Large intestine (tissue), 12 donors: ENCODE measurements at places on chromosomes 3 and 15.
A peak's percentile ranks its signal among the peaks of the same experiment; 100 is the strongest.

- no peak for DNase-seq
Measured at GRCh38 chr3:188220097-188220788, 66.3 kb downstream of the LPP start.

GRCh38 chr15:47507221-47507985 lies 209.9 kb upstream of the SEMA6D start:
- DNase-seq, result no peak

DNA sequence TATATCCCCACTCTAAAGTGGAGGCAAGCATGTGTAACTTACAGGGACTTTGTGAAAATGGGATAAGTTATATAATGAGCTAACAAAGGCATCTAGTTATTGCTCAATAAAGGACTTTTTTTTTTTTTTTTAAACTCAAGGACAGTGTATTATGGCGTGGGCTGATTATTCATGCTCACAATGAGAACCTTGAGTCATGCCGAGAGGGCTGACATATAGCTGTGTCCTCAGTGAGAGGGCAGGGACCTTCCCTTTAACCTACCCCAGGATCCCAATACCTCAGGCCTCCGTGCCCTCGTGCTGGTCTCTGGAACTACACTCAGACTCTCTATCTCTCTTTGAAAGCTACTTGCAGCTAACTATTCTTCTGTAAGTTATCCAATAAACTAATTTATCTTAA lies 319.9 kb upstream of the ICE2 start:
- no peak for DNase-seq

- DNase-seq, result peak; percentile 96
Measured at GRCh38 chr3:102113421-102114041, 264.2 kb downstream of the NFKBIZ start.

DNA sequence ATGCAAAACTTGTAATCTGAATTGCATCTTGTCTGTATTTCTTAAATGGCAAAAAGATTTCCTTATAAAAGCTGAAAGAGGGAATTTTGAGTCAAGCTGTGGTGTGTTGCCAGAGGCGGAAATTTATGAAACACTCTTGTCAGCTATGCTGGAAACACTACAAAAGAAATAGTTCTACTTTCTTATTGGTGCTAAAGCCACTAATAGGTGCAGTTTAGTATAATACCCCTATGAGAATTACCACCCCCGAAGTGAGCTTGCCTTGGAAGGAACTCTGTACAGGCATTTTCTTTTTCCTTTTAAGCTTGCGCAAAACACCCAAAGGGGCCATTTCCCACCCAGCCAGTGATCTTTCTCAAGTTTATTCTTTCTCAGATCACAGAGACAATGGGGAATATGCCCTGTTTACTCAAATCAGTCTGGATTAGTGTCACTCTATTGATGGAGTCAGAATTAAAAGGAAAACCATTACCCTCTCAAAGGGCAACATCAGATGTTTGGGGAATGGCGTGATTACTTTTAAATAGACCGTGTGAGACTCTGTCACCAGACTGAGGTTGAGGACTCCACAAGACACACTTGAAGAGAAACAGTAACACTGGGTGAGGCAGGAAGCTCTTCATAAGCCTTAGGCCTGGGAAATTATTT lies 166.0 kb downstream of the TP63 start:
- DNase-seq, result no peak

GRCh38 chr3:36871379-36872126 lies 73.3 kb downstream of the TRANK1 start:
- DNase-seq, result no peak

- no peak for DNase-seq
Measured at GRCh38 chr3:134544316-134544715, 58.5 kb downstream of the CEP63 start.

GRCh38 chr3:195440379-195440778 lies 2.4 kb downstream of the ACAP2 start:
- DNase-seq, result no peak

DNA sequence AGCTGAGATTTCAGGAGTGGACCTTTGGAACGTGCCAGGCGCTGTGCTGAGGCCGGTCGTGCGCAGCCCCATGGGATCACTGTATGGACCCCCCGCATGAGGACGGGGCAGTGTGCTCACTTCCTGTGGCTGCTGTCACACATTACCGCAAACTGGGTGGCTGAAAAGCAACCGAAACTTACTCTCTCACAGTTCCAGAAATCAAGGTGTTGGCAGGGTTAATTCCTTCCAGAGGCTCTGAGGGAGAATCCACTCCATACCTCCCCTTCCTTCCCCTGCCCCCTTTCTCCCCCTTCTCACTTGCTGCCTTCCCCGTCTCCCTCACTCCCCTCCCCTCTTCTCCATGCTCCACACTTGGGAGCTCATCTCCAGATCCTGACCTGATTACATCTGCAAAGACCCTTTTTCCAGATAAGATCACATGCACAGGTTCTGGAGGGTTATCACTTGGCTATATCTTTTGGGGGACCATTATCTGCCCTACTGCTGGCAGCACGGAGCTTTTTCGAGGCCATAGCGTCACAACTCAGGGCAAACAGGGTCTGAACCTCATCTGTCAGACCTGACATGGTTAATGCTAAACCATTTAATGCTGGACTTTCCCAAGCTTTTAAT lies 41.2 kb downstream of the KLF13 start:
- DNase-seq, result peak; percentile 56

GRCh38 chr3:15261274-15261673 lies 55.2 kb downstream of the CAPN7 start:
- DNase-seq, result no peak

- no peak for DNase-seq
Measured at GRCh38 chr15:100048736-100049135, 293.0 kb downstream of the ADAMTS17 start.

DNA sequence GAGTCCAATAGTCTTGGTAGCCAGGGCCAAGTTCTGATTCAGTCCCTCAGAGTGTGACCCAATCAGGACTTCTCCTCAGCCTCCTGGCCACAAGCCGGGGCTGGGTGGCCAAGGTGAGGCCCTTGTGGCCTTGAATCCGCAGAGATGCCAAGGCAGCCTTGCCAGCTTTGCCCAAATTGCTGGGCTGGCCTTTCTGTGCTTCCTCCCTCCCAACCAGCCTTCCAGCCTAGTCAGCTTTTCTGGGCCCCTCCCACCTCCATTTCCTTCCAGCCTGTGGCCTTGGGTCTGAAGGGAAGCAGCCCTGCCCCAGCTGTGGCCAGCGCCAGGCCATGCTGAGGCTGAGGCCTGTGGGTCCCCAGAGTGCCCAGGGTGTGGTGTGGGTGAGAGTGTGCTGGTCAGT lies 34.3 kb upstream of the ANKDD1A start:
- no peak for DNase-seq

- DNase-seq, result no peak
Measured at GRCh38 chr3:37504583-37505357, 330.4 kb upstream of the LRRFIP2 start.

GRCh38 chr3:52982839-52983238 lies 63.0 kb downstream of the SFMBT1 start:
- no peak for DNase-seq

DNA sequence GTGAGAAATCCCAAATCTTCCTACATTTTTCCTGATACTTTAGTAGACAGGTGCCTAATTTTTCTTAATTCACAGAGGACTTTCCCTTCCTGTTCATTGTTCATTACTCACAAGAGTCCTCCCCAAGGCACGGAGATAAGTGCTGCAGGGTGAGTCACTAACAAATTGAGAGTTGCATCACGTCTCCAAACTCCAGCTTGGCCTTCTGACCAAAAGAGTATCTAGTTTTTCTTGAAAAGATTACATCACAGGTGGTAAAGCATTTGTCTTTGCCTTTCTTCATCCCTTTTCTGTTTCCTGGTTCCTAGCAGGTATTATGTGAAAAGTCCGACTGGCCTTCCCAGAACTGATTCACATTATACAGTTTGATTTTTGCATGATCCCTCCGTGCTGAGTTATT lies 24.9 kb upstream of the RASGRP1 start:
- peak; percentile 33 for DNase-seq

DNA sequence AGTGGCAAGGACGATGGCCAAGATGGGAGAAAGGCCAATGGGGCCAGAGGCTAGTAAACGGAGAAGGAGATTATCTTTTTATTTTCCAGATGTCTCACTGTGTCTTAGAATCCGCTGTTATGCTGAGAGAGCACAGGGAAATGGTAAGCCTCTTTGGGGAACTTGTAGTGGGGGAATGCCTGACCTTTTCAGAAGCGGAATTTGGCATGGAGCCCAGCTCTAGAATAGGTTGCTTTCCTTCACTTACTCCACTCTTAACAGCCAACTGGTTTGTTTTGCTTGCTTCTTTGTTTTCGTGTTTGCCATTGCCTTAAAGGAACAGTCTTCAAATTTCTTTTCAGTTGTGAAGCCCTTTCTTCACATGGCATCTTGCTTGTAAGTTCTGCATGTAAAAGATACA lies 316.2 kb upstream of the THRB start:
- DNase-seq, result no peak

- no peak for DNase-seq
Measured at GRCh38 chr3:53804697-53805462, 41.3 kb downstream of the CHDH start.

DNA sequence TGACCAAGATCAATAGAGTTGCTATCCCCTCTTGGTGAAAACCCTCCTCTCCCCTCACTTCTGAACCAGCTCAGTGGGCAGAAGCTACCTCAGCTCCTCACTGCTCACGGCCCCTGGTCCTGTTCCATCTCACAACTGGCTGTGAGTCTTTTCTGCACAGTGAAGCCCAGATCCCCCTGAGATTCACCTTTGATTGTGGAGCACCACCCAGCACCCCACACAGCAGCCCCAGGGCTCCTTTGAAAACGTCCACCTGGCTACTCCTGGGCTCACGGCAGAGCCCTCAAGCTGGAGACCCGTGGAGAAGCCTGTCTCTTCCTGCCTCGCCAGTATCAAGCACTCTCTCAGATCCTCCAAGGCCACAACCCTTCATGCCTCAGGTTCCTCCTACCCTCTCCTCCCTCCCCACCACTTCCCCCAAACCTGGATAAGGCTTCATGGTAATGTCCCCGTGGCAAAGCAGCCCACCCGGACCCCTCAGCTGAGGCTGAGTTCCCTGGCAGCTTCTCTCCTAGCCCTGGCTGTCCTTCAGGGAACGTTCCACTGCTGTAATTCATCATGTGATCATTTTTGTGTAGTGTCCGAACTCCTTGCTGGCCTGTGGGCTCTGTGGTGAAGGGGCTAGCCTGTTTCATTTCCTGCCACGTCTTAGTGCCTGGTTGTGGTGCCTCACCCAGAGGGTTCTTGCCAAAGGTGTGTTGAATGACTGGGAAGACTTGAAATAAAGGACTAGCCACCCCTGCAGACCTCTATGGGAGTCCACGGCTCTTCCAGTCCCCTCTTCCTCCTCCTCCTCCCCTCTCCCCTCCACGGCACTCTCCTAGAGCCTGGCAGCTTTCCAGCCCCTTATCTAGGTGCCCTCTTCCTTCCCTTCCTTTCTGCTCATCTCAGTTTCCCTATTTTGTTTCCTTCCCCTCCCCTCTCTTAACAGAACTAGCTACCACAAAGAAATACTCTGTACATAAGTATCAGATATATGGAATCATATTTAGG lies 44.5 kb downstream of the KY start:
- no peak for DNase-seq

GRCh38 chr15:56929399-56929798 lies 11.0 kb downstream of the TCF12 start:
- DNase-seq, result peak; percentile 33

DNA sequence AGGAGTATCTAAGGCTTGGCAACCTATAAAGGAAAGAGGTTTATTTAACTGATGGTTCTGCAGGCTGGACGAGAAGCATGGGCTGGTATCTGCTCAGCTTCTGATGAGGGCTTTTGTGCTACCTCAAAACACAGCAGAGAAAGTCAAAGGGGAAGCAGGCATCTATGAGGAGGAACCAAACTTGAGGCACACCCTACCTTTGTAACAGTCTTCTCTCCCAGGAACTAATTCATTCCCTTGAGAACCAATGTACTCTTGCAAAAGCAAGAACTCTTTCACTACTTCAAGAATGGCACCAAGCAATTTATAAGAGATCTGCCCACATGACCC lies 109.0 kb downstream of the CGGBP1 start:
- no peak for DNase-seq

- no peak for DNase-seq
Measured at GRCh38 chr3:81752604-81753003, 8.8 kb downstream of the GBE1 start.

DNA sequence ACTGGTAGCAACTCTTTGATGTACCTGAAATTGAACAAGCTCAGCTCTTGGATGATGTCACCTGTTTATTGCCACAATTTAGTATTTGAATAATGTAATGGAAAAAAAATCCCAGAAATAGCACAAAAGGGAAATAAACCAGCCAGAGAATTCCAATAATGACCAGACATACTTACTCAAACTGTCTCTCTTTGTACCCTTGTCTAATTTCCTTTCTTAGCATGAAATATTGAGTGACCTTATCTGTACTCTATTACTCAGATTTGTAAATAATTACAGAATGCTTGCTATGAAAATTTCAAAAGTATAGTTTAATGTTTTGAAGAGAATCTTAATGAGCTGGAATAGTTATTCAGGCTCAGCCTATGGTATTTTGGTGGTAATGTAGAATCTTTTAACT lies 555.4 kb upstream of the SGO1 start:
- DNase-seq, result no peak

GRCh38 chr15:96336108-96336595 lies 5.7 kb downstream of the NR2F2 start:
- no peak for DNase-seq

DNA sequence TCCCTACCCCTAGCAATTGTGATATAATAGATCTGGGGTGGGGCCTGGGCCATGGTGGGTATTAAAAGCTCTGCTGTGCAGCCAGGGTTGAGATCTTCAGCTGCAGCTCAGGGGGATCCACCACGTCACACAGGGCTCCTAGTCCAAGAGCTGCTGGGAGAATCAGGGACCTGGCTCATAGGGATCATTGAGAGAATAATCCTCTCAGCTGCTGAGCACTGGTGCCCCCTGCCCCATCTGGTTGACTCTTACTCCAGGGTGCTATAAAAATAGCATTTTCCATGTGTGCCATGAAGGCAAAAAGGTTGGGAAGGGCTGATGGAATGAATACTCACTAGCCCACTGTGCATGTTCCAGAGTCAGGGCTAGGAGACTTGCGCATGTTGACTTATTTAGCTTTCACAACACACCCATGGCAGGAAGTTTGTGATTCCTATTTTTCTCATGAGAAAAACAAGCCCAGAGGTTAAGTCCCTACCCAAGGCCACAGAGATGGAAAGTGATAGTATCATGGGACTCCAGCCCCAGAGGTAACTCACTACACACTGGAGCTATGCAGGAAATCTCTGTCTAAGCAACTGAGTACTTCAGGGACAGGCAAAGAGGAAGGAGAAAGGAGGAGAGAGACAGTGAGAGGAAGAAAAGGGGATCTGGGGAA lies 94.6 kb upstream of the HERC1 start:
- DNase-seq, result no peak

- DNase-seq, result peak; percentile 23
Measured at GRCh38 chr15:29698030-29698701, 124.1 kb downstream of the TJP1 start.
